T-helper 17 cell (primary cell): ENCODE measurements at places on chromosomes 3 and 15. TPM values are rescaled to one million over a fixed set of nuclear protein-coding genes. Genes with fewer than 3 reads are reported as not detected.

DNA sequence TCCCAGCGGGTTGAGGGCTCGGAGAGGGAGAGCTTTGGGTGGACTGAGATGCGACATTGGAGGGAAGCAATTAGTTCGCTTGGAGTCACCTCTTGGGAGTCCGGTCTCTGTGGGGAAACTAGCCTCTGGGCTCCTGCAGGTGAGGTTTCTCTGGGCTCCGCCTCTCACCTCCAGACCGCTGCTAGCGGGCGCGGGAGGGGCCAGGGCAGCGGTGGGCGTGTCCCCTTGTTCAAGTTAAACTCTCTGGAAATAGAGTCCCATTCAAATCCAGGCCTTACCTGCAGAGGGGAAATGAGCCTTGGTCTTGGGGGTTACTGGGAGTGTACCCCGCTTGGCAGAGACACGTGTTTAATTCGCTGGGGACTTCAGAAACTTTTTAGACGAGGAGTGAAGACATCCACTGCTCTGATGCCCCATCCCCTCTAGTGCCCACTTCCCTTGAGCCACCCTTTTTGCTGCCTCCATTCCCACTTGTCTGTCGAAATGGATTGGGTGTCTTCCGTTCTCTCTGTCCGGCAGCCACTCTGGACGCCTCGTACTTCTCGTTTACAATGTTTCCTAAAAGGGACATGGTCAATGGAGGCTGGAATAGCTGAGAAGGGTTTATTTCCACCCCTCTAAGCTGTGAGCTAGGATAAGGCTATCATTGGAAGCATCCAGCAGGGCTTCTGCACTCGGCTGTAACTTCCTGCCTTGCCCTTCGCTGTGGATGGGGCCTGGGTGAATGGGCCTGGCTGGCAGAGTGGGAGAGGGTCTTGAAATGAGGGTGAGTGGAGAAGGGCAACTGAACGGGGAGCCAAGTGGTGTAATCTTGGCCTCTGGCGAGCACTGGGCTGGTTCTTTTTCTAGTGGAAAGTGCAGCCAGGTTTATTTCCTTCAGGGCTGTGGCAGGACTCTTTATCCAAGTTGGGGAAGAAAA lies 1.1 kb downstream of the MITF start:
- peaks cover 2% of the 10 kb centered on the region for H3K36me3 ChIP-seq
- H3K27ac ChIP-seq, result no peak overlapping the region
- H3K4me3 ChIP-seq, result peak overlapping the region; percentile 25
- no peak for DNase-seq
- H3K27me3 ChIP-seq, result peaks cover 59% of the 10 kb centered on the region

DNA sequence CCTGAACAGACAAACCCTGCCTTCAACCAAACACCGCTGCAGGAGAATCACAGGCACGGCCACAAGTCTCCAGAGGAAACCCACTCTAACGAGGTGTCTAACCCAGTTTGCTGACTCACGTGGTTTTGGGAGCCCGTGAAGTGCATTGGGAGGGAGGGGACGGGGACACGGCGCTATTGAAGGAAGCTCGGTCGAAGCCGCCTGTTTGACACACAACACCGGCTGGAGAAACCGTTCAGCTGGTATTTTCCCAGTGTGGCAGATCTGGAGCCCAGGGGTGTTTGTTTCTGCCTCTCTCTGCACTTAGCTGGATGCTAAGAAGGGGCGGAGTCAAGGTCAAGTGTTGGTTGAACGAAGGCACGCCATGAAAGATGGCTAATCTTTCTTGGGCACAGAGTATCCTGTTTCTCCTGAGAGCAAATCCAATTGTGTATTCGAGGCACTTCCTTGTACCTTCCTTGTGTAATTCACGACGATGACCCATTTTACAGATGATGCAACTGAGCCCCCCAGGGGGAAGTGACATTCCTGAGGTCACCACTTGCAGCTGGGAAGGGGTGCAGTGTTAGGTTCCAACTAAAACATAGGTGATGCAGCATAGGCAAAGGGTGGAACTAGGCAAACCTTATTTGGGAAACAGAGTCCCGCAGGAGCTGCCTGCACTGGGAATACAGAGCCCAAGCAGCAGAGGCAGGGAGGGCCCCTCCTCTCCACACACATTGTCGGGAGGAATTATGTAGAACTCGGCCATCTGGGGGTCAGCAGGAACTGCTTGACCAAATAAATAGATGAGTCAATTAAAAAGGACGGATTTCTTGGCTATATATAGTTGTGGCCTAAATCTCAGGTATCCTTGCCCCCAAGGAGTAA lies 22.5 kb downstream of the SLC6A6 start:
- no peaks in the 10 kb centered on the region for H3K36me3 ChIP-seq
- H3K27ac ChIP-seq, result peak overlapping the region; percentile 100
- peaks cover 68% of the 10 kb centered on the region for H3K4me1 ChIP-seq
- DNase-seq, result no peak
- peak overlapping the region; percentile 85 for H3K4me3 ChIP-seq

GRCh38 chr3:173938159-173938558 lies 540.6 kb downstream of the NLGN1 start:
- H3K27ac ChIP-seq, result no peak overlapping the region
- no peaks in the 10 kb centered on the region for H3K4me1 ChIP-seq
- H3K36me3 ChIP-seq, result no peaks in the 10 kb centered on the region
- no peak for DNase-seq
- H3K4me3 ChIP-seq, result no peak overlapping the region
- no peaks in the 10 kb centered on the region for H3K27me3 ChIP-seq

- peaks cover 8% of the 10 kb centered on the region for H3K4me1 ChIP-seq
- no peak overlapping the region for H3K4me3 ChIP-seq
- peaks cover 3% of the 10 kb centered on the region for H3K36me3 ChIP-seq
- peaks cover 100% of the 10 kb centered on the region for H3K27me3 ChIP-seq
- no peak overlapping the region for H3K27ac ChIP-seq
- DNase-seq, result no peak
These were observed 215.9 kb downstream of the MEIS2 start for GRCh38 chr15:36884518-36884875.

GRCh38 chr15:63716929-63717328 lies 116.8 kb downstream of the HERC1 start:
- DNase-seq, result no peak
- peaks cover 18% of the 10 kb centered on the region for H3K4me1 ChIP-seq
- H3K27me3 ChIP-seq, result no peaks in the 10 kb centered on the region
- H3K4me3 ChIP-seq, result no peak overlapping the region
- peak overlapping the region; percentile 84 for H3K27ac ChIP-seq

DNA sequence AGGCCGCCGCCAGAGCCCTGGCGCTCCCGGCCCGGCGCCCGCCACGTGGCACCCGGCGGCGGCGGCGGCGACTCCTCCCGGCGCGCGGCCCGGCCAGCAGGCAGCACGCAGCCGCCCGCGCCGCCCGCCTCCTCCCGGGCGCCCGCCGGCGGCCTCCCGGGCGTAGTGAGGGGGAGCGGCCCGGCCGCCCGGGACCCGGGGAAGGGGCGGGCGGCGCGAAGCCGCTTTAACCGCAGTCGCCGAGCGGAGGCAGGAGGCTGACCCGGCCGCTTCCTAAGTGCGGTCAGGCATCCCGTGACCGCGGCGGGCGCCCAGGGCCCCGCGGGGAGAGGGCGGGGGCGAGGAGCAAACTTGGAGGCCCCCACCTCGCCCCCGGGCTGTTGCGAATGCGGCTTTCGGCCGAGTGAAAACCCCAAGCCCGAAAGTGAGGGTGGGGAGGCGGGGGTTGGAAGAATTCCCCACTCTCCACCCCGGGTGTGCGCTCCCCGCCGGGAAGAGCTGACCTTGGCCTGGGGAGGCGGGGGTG lies 1.7 kb upstream of the HES1 start:
- peak overlapping the region; percentile 66 for H3K27ac ChIP-seq
- H3K4me1 ChIP-seq, result peaks cover 40% of the 10 kb centered on the region
- peaks cover 53% of the 10 kb centered on the region for H3K27me3 ChIP-seq
- H3K4me3 ChIP-seq, result peak overlapping the region; percentile 89
- peak; percentile 25 for DNase-seq

DNA sequence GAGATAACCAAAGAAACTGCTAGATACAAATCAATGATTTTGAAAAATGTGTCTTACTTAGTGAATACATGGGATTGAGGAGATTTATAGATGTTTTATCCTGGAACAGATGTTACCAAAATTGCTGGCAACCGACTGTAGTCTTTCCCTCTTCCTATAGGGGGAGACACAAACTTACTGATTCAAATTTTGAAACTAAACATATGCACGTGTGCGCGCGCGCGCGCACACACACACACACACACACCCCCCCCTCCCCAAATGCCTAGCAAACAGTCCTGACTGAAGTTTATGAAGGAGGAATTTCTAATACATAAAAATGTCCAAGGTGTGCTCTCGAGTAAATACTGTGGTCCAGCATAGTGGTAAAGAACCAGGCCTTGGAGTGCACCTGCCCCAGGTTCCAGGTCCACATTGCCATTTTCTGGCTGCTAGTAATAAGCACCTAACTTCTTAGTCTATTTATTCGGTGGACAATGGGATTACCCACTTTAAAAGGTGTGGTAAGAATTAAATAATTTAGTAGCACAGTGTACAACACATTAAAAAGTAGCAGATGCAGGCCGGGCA lies 18.5 kb upstream of the C3orf62 start:
- no peaks in the 10 kb centered on the region for H3K27me3 ChIP-seq
- DNase-seq, result no peak
- no peaks in the 10 kb centered on the region for H3K4me1 ChIP-seq
- peak overlapping the region; percentile 78 for H3K27ac ChIP-seq

DNA sequence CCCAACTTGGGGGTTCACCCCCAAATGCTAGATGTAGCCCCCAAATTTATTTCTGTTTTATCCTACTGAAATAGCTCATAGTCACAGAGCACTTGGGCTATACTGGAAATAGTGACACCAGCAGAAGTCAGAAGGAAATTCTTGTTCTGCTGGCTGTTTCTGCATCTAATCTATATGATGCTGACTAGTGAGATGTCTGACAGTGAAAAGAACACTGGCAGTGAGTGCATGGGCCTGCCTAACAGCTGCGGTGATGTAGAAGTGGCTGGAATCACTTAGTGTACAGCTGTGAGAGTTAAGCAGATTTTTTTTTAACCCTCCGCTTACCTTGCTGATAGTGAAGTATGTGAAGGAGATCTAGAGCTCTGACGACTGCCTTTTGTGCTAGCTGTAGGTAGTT lies 14.0 kb downstream of the TTC14 start:
- H3K27ac ChIP-seq, result no peak overlapping the region
- no peak overlapping the region for H3K4me3 ChIP-seq
- peaks cover 2% of the 10 kb centered on the region for H3K36me3 ChIP-seq
- DNase-seq, result no peak
- peaks cover 5% of the 10 kb centered on the region for H3K4me1 ChIP-seq

DNA sequence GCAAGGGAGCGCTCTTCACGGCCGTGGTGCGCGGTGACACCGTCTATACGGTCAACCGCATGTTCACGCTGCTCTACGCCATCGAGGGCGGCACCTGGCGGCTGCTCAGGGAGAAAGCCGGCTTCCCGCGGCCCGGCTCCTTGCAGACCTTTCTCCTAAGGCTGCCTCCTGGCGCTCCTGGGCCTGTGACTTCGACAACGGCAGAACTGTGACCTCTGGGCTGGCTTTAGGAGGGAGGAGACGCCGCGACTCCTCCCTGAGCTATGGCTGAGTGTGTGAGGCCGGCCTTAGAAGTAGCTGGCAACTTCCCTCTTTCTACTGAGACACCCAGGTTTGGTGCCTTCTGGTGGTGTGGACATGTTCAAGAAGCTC lies 1.4 kb downstream of the KBTBD13 start:
- no peak overlapping the region for H3K27ac ChIP-seq
- H3K36me3 ChIP-seq, result peaks cover 6% of the 10 kb centered on the region
- DNase-seq, result peak; percentile 33
- H3K4me3 ChIP-seq, result no peak overlapping the region

DNA sequence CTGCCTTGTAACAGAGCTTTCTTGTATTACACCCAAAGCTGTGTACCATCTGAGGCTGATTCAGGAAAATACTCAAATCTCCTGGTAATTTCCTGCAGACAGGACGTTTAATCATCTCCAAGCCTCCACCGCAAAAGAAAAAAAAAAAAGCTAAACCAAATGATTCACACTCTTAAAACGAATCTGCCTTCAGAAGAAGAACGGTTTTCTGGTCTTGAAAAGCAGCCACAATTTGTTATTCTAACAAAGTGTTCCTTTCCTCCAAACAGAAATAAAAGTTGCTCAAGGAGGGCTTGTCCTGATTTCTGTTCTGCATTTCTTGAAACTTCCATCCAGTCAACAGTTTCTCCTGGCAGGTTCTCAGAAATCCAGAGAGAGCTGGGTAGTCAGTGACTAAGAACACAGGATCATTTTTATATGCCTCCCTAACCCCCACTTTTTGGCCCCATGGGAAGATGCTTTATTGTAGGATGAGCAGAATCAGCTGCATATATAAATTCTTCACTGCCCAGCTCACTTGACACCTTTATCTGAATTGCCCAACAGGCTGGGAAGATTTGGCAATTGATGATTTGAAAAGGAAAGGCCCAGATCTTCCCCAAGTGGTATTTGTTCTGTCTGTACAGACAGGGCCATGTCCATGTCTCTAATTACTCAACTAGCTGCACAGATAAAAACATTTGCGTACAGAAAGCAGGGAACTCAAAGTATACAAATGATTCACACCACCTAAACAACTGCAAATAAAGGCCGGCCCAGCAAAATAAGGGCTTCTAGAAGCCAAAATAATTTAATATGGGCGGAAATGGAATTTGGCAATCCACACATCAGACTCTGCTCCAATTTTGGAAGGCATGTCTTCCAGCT lies 41.0 kb upstream of the PRICKLE2 start:
- H3K36me3 ChIP-seq, result peaks cover 2% of the 10 kb centered on the region
- H3K27me3 ChIP-seq, result peaks cover 38% of the 10 kb centered on the region
- H3K4me3 ChIP-seq, result no peak overlapping the region
- H3K4me1 ChIP-seq, result no peaks in the 10 kb centered on the region
- no peak overlapping the region for H3K27ac ChIP-seq
- DNase-seq, result no peak

- no peak for DNase-seq
- peaks cover 37% of the 10 kb centered on the region for H3K27me3 ChIP-seq
- no peak overlapping the region for H3K27ac ChIP-seq
- peaks cover 2% of the 10 kb centered on the region for H3K4me1 ChIP-seq
- no peak overlapping the region for H3K4me3 ChIP-seq
- H3K36me3 ChIP-seq, result peaks cover 2% of the 10 kb centered on the region
These were observed 79.7 kb upstream of the LINGO1 start for GRCh38 chr15:77712438-77712837.

- no peak overlapping the region for H3K4me3 ChIP-seq
- peaks cover 4% of the 10 kb centered on the region for H3K36me3 ChIP-seq
- DNase-seq, result no peak
These were observed 69.2 kb upstream of the RPL32 start for GRCh38 chr3:12910356-12911099.

GRCh38 chr3:126126811-126127431 lies 43.0 kb upstream of the SLC41A3 start:
- peaks cover 10% of the 10 kb centered on the region for H3K27me3 ChIP-seq
- H3K36me3 ChIP-seq, result no peaks in the 10 kb centered on the region
- no peak overlapping the region for H3K4me3 ChIP-seq
- H3K27ac ChIP-seq, result no peak overlapping the region

- peaks cover 34% of the 10 kb centered on the region for H3K27me3 ChIP-seq
- no peak for DNase-seq
- no peak overlapping the region for H3K27ac ChIP-seq
- H3K4me3 ChIP-seq, result no peak overlapping the region
These were observed 66.2 kb upstream of the CORO2B start for GRCh38 chr15:68512598-68512997.

- no peak for DNase-seq
- H3K36me3 ChIP-seq, result peaks cover 6% of the 10 kb centered on the region
- H3K4me1 ChIP-seq, result peaks cover 8% of the 10 kb centered on the region
- H3K27ac ChIP-seq, result no peak overlapping the region
- H3K27me3 ChIP-seq, result no peaks in the 10 kb centered on the region
- H3K4me3 ChIP-seq, result no peak overlapping the region
These were observed 73.0 kb downstream of the NEO1 start for GRCh38 chr15:73125219-73125618.

- no peaks in the 10 kb centered on the region for H3K27me3 ChIP-seq
- no peak overlapping the region for H3K4me3 ChIP-seq
- H3K27ac ChIP-seq, result peak overlapping the region; percentile 85
These were observed 26.4 kb downstream of the SLC9A9 start for GRCh38 chr3:143821862-143822261.

The GPR62 gene
- not detected for total RNA-seq

The SUSD5 gene
- not detected for total RNA-seq

The ACAN gene
- total RNA-seq, result not detected

The VEPH1 gene
- total RNA-seq, result 0.15 TPM

The SLC22A14 gene
- 0.23 TPM for total RNA-seq

The KBTBD12 gene
- not detected for total RNA-seq
